ENCODE measurements at places on chromosomes 12 and 14.
A peak's percentile ranks its signal among the peaks of the same experiment; 100 is the strongest.

GRCh38 chr14:72524295-72524629 is 369.6 kb downstream of the DPF3 start:
- DNase-seq, result no peak

DNA sequence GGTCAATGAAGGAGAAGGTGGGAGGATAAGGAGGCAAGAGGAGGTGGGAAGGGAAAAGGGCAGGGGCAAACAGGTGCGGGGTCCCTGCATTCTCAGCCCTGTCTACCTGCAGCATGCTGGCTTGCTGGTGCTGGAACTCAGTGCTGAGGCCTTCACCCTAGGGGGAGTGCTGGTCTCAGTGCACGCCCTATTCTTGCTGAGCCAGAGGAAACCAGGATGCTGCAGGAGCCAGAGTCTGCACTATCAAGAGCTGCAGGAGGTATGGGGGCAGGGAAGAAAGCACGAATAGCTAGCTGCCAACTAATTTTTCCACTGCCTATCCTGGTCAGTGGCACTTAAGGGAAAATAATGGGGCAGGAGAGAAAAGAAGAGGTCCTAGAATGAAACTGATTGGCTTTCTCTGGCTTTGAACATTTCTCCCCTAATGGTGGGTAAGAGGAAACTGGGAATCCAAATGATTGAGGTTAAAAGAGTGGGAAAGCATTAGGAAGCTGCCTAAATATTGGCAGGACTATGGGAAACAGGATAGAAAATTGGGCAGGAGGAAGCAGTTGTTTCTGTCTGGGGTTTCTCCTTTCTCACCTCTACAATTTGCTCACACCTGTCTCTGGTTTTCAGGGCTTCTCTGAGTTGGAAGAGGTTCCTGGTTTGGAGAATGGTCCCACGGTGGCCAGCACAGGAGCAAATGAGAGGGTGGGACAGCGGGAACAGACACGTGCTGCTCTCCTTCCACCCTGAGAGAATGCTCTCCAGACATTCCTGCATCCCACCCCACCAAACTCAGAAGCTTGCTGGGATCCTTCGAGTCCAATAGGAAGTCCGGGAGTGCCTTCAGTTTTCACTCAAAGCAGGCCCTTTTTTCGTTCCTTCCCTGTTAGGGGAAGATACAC is 1.9 kb downstream of the TMEM253 start:
- no peak for DNase-seq

GRCh38 chr14:66982247-66982646 is 207.0 kb upstream of the GARIN2 start:
- no peak for DNase-seq

DNA sequence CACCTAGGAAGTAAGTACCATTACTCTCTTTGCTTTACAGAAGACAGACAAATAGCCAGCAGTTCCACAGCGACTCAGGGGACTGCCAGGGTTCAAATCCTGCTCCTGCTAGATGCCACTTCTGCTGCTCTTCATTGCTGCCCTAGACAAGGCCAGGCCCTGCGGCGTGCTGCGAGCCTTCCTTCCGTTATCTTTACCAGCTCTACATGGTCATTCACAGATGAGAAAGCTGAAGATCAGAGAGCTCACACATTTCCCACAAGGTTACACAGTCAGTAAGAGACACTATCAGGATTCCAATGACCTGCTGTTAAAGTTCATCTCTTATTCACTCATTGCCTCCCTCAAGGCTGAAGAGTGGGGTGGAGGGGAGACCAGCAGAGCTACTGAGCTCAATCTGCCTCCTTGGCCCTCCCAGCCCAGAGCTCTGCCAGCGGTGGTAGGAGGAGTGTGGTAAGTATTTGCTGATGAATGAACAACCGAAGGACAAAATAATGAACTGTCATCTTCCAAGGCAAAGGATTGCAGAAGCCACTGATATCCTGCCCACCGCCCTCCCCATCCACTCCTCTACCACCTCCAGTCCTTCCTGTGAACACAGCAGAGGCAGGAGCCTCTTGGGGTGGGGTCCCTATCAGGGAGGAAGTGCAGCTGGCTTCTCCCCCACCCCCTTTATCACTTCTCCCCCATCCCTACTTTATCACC is 14.6 kb upstream of the HDAC7 start:
- no peak for DNase-seq

DNA sequence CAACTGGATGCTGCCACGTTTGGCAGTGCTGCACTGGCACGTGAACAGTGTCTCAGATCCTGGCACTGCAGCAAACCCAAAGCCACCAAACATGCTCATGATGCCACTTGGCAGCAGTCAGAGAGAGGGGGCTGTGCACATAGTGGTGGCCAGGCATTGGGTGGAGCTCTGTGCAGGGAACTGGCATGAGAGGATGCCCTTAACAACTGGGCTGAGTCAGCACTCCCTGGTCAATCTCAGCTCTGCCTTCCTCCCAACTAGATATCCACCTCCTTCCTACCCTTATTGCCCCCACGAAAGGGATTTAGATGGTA is 37.0 kb downstream of the ZFHX2 start:
- DNase-seq, result no peak

GRCh38 chr14:76828339-76829012 is 2.3 kb downstream of the LRRC74A start:
- DNase-seq, result no peak

DNA sequence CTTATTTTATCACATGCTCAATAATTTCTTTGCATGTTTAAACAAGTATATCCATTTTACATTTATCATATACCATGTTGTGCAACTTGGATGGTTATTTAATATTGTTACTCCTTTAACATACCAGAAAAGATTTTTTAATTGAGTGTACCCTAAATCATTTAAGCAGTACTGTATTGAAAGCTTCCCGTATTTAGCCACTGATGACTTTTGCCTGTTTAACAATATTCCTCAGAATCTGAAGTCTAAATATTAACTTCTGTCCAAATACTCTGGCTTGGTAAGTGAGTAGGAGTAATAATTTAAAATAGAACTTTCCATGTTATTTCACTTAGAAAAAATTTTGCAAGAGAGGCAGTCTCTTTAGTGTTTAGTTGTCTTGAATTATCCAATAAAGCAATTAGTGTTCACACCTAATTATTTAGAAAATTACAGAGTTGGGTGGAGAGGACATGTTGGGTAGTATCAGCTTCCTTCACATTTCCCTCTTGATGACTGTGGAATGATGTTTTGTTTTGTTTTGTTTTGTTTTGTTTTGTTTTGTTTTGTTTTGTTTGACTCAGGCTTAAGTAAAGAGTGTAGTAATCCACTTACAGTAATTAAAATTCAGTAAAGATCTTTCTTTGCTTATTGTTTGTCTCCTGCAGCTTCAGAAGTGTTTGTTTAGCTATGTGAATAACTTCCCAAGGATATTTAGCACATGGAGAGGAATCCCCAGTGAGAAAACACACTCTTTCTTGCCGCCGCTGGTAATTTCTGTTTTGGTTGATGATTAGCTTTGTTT is 59.5 kb downstream of the DAAM1 start:
- DNase-seq, result no peak

- DNase-seq, result no peak
Measured at GRCh38 chr12:53571295-53571694, 54.9 kb downstream of the ATF7 start.

DNA sequence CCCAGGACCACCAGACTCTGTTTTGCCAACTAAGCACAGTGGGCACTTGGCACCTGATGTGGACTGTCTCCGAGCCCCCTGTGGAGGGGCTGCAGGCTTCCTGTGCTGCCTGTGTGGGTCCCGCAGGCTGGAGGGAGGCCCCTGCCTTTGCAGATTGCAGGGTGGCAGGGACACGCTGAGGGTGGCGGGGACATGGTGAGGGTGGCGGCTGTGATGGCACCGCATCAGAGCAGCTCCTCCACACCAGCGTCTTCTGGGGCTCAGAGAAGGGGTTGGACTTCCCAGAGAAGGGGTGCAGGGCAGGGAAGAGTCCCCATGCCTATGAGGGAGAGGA is 8.1 kb downstream of the ZFYVE21 start:
- no peak for DNase-seq

GRCh38 chr12:7042842-7043241 is 17.7 kb upstream of the C1S start:
- DNase-seq, result no peak

DNA sequence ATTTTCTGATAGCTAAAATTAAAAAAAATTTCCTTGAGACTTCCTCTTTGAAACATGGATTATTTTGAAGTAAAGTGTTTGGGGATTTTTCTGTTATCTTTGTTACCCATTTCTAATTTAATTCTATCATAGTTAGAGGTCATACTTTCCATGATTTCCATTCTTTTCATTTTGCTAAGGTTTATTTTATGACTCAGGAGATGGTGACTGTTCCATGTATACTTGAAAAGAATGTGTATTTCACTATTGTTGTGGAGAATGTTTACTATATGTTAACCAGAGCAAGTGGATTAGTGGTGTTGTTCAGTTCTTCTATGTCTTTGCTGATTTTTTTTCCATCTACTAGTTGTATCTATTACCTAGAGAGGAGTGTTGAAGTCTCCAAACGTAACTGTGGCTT is 250.5 kb upstream of the PELI2 start:
- DNase-seq, result no peak

- DNase-seq, result no peak
Measured at GRCh38 chr12:4939418-4940023, 29.8 kb downstream of the KCNA1 start.

- no peak for DNase-seq
Measured at GRCh38 chr14:64040044-64040443, 187.2 kb downstream of the SYNE2 start.

- peak; percentile 74 for DNase-seq
Measured at GRCh38 chr12:119338593-119339363, 4.2 kb downstream of the CCDC60 start.

DNA sequence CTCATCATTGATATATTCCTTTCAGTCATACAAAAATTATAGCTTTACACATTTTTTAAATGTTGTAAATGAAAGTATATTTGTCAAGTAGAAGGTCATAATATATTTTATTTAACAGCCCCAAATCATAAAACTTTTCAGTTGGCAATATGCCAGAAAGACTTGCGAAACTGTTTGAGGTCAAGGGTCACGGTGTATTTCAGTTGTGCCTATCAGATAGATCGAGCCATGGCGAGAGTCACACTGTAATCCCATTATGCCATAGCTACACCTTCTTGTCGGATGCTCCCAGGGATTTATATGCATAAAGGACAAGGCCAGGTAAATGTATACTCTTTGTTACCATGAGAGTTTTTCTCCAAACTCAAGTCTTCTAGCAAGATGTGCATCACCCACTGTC is 26.7 kb upstream of the G2E3 start:
- DNase-seq, result no peak
